ENCODE measurements at places on chromosomes 2 and 18.

DNA sequence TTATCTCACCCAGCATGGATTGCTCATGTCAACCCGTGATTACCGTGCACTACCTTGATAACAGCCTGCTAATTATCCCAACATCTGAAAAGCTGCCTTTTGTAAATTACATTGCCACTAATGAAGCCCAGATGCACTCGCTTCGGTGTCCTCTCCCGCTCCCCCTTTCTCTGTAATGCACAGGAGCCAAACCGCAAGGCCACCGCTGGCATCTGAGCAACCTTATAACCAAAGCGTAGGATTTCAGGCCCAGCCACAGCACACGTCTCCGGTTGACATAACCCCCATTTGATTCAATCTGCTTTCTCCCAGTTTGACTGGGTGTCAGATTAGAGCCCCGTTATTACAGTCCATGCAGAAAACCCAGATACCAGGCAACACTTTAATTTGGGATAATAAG is 341.2 kb downstream of the ALK start:
- no peak for DNase-seq

GRCh38 chr2:146135245-146135644 is 1615.3 kb upstream of the ZEB2 start:
- no peak for DNase-seq

DNA sequence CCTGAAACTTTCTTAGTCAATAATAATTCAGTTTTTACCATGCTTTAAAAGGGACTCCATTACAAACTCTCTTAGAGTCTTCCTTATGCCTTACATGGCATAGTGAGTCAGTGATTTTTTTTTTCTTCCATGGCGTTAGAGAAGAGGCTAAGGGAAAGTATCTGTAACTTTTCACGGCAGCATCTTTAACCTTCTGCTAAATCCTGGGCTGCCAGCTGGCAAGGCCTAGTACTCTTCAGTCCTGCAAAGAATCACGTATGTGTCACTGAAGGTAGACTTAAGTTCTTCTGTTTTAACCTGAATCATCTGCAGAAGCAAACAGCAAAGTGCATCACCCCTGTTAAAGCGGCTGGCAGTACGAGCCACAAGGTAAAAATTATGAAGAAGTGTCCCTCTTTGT is 286.3 kb upstream of the FN1 start:
- DNase-seq, result no peak

DNA sequence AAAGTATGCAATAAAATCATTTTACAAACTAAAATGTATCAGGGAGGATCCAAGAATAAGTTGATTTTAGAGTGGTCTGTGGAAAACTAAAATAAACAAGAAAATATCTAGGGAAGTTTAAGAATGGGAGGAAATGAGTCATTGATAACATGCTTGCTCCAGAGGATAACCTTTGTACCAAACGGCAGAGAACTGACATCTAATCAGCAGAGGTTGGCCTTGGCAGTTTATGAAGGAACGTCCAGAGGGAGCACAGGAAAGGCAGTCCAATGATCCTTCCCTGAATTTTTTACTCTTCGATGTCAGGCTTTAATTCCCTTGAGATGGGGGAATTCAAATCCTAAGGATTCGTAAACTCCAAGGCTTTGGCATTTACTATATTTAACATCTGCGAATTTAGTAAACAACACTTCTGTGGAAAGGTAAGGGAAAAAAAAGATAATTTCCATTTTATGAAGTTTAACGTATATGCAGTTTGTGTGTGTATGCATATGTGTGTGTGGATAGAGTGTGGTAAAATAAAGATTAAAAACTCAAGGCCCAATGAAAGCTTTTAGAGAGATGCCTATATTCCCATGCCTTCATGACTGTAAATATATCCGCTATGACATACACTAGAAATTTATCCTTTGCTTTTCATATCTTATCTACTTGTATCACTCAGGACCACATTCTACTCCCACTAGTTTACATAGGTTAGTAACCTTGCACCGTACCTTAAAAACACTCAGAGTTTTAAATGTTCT is 8.7 kb upstream of the INPP1 start:
- no peak for DNase-seq

DNA sequence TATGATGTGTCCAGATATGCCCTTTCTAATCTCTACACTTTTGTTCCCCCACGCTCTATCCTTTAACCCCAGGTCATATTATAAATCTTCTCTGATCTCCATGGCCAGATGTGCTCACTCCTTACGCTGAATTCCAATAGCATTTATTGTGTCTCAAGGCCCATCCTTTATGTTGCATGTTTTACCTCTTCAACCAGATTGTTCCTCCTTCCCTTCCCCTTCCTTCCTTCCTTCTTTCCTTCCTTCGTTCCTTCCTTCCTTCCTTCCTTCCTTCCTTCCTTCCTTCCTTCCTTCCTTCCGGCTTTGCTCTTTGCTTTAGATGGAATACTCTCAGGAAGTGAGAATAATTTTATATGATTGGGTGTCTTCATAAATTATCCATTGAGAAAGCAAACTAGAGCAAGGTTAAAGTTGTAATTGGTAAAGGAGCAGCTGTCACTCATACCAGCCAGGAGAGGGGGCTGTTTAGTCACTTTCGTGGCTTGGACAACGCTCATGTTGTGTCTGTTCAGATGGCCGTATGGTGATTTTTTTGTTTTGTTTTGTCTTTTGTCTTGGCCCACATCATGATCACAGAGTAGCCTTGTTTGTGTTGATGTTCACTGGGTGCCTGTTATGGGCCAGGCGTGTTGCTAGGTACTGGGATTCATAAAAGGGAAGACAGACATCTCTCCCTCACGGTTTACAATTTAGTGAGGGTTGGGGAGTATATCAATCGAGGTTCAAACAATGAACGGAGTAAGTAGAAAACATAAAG is 68.0 kb downstream of the DAW1 start:
- peak; percentile 96 for DNase-seq

GRCh38 chr18:23943104-23943503 is 71.5 kb upstream of the TTC39C start:
- no peak for DNase-seq

GRCh38 chr2:184339966-184340365 is 258.4 kb upstream of the ZNF804A start:
- DNase-seq, result no peak

DNA sequence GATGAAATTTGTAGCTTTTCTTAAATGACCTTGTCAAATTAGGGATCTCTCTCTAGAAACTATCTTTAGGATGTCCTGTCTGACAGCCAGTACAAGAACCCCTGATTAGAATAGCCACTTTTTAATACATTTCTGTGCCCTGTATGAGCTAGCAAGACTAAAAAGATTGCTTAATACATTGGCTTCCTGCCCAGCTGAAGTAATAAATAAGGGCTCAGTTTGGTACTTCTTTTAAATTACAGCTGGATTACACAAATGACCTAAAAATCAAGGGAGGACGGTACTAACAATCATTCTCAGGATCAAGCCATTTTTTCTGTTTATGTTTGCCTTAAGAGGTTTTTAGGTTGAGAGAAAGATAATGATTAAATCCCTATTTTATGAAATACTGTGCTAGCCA is 11.6 kb upstream of the OLA1 start:
- DNase-seq, result no peak

GRCh38 chr2:157032017-157032416 is 225.5 kb upstream of the GALNT5 start:
- no peak for DNase-seq

- peak; percentile 51 for DNase-seq
These were observed at the start of gene STK39 for GRCh38 chr2:168247341-168248261. Gene STK39, minus strand, starts transcription at chr2:168247595. Its CDS starts 160 bp downstream, at chr2:168247435.

DNA sequence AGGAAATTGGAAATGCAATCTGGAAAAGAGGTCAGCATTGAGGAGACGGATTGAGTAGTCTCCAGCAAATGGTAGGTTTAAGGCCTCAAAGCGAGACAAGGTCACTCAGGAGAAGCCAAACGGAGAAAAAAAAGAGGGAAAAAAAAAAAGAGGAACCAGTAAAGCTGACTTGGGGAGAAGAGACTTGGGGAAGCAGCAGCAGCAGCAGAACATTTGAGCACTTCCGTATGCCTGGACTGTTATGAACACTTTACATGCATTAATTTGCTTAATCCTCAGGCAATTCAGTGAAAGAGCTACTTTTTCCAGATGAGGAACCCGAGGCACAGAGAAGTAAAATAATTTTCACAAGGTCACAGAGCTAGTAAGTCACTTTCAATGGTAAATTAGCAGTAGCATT is 81.3 kb downstream of the OSBPL6 start:
- DNase-seq, result peak; percentile 61

- no peak for DNase-seq
These were observed 13.8 kb downstream of the MLPH start for GRCh38 chr2:237500681-237501424.
